C1 segment of cervical spinal cord (tissue), 14 donors: ENCODE measurements at places on chromosomes 3 and 15.

DNA sequence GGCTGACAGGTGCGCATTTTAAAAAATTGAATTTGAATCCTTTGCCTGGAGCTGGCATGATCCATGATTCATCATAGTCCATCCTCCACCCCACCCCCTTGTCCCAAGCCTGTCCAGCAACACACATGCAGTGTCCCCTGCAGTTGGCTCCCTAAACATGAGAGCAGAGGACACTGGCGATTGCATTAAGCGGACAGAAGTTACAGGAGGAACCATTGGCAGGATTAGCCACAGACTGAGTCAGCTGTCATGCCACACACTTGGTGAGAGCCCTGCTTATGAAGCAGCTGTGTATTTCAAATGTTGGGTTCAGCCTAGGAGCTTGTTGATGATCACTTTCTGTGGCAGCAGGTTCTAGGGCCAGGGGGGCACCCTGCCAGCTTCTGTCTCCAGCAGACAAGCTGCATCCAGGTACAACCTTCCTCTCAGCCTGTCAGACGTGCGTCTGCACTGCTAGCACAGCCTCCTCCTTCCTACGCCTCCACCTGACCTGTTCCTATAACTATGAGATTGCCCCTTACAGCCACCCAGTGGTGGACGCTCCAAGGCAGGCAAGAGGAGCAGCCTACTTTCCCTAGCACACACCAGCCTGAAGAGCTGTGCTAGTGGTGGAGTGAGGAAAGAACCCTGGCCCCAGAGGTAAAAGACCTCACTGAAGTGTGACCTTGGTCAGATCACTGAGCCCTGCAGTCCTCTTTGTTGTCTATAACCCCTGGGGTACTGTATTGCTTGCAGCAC lies 121.9 kb downstream of the SLCO3A1 start:
- DNase-seq = no peak

DNA sequence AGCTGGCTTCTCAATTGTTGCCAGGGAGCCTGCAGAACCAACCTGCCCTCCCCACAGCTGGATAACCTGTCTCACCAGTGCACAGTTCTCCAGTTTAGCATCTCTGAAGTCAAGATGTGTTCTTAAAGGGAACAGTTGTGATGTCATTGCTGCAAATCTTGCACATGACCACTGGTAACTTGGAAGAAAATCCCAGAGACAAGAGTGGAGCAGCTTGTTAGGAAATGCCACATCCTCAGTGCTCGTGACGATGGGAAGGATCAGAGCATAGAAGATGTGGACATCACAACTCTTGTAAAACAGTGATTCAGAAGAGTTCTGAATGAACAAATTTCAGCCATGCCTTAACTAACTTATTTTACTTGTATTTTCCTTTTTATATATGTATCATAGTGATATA lies 36.1 kb upstream of the LIMD1 start:
- no peak for DNase-seq

GRCh38 chr3:73144276-73144675 lies 82.8 kb downstream of the EBLN2 start:
- DNase-seq = no peak

- DNase-seq = no peak
Measured at GRCh38 chr3:126773783-126774182, 69.7 kb downstream of the CHCHD6 start.

- no peak for DNase-seq
Measured at GRCh38 chr3:173709026-173709425, 311.5 kb downstream of the NLGN1 start.

- no peak for DNase-seq
Measured at GRCh38 chr3:149848238-149848637, 35.2 kb downstream of the RNF13 start.

- no peak for DNase-seq
Measured at GRCh38 chr15:64954395-64954794, 35.3 kb downstream of the SPG21 start.
